CD4-positive, alpha-beta T cell treated with Interleukin-12 subunit alpha and Interleukin-12 subunit beta, for 1 hour (primary cell): ENCODE measurements at places on chromosomes 1 and 21.

GRCh38 chr1:2159124-2159523 lies 35.4 kb downstream of the FAAP20 start:
- no peak for DNase-seq

DNA sequence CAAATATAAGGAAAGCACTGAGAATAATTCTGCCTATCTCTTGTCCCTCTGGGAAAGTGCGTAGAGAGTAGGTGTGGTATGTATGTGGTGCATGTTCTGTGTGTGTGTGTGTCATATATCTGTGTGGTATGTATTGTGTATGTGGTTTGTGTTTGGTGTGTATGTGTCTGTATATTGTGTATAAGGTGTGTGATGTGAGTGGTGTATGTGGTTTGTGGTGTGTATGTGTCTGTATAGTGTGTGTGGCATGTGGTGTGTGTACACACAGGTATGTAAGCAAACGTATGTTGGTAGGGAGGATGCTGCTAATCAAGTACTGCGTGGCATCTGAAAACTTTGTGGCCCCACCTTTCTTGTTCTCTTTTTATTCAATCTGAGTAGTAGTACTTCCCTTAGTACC lies 68.3 kb upstream of the LAX1 start:
- DNase-seq = no peak

- no peak for DNase-seq
Measured at GRCh38 chr1:101301446-101302057, 64.7 kb downstream of the S1PR1 start.

- no peak for DNase-seq
Measured at GRCh38 chr21:26447932-26448475, 125.1 kb downstream of the CYYR1 start.

- DNase-seq = no peak
Measured at GRCh38 chr1:69269491-69269890, 298.2 kb upstream of the LRRC7 start.

- DNase-seq = no peak
Measured at GRCh38 chr1:46488343-46489168, 1.1 kb upstream of the DMBX1 start.

- DNase-seq = no peak
Measured at GRCh38 chr1:58883037-58883887, 99.4 kb upstream of the JUN start.

DNA sequence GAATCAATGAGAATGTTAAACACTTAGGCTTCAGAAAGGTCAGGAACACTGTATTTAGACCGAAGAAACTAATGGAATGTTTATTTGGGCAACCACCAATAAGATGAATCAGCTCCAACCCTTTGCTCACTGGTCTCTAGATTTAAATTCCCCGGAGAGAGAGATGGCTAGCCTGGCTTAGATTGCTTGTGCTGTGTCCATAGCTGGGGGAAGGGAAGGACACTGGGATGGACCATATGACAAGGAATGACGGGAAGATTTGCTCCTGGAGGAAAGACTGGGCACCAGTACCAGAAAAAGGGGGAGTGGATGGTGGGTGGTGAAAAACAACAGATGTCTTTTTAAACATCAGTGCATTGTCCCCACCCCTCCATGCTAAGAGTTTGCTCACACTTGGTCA lies 426.6 kb downstream of the DUSP10 start:
- no peak for DNase-seq

GRCh38 chr1:46451948-46452930 lies 37.4 kb upstream of the DMBX1 start:
- DNase-seq = no peak

GRCh38 chr1:61300899-61301298 lies 218.5 kb downstream of the NFIA start:
- no peak for DNase-seq

- DNase-seq = no peak
Measured at GRCh38 chr1:95554408-95554807, 320.4 kb downstream of the RWDD3 start.

- no peak for DNase-seq
Measured at GRCh38 chr1:58409336-58409735, 137.2 kb downstream of the OMA1 start.

GRCh38 chr1:79353224-79353623 lies 346.7 kb upstream of the ADGRL4 start:
- no peak for DNase-seq

- no peak for DNase-seq
Measured at GRCh38 chr1:63713627-63714481, 60.0 kb upstream of the ROR1 start.

- peak; percentile 53 for DNase-seq
Measured at GRCh38 chr21:43921571-43921978, 56.6 kb downstream of the AGPAT3 start.

- no peak for DNase-seq
Measured at GRCh38 chr1:235920596-235921375, 54.1 kb upstream of the LYST start.

DNA sequence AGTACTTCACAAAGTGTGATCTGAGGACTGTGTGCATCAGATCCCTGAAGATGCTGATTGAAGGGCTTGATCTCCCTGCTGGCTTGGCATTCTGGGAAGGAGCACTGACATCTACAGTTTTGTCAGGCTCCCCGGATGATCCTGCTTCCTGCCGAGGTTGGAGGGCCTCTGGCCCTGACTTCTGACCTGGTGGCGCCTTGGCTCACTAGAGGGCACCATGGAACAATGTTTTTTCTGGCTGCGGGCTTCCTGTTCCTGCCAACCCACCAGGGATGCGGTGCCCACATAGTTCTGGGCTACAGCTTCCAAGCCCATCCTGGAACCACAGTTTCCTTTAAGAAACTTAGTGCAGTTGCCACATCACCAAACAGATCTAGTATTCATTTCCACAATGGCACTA lies 38.8 kb upstream of the RASAL2 start:
- DNase-seq = no peak

DNA sequence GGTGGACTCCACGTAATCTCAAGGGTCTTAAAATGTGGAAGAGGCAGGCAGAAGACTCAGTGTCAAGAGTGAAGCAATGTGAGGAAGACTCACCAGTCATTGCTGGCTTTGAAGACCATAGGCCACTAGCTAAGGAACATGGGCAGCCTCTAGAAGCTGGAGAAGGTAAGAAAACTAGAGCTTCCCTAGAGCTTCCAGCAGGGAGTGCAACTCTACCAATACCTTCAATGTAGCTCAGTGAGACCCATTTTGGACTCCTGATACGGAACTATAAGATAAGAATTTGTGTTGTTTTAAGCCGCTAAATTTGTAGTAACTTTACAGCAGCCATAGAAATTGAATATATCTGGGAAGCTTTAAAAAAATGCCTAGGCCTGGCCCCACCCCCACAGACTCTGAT lies 18.9 kb downstream of the METTL13 start:
- DNase-seq = no peak

DNA sequence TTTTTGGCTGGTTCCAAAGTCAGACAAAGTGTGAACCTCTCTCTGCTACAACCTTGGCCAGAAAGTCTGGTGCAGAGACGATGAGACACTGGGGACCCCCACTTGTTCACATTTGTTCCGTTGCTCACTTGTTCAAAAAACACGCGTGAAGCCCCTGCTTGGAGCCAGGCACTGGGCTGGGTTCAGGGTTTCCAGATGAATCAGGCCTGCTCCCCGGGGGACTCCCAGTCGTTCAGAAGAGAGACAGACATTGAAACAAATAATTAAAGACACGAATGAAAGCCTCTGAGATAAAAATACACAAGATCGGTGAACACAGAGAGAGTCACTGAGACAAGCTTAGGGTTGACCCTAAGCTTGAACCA lies 101.5 kb upstream of the RUNX3 start:
- DNase-seq = peak; percentile 39

DNA sequence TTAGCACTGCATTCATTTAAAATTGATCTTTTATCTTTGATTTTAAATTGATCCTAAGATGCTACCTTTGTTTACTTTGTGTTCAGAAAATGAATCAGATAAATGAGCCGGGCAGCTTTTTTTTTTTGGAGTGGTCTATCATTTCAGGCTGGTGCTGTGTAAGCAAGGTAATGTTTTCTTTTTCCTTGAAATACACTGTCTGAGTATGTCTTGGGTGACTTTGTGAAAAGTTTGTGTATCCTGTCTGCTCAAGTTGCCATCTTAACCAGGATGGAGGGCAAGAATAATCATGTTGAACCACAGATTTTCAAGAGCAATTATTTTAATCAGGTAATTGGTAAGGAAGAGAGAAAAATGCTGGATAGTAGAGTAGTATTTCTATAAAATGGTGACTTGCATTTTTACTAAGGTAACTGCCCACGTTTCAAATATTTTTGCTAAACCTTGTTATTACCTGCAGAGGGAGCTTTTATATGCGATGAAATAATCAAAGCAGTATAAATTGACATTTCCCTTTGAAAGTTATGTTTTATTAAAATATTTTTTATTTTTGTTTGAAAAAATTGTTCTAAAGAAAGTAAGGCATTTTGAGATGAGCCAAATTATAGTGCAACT lies 11.1 kb downstream of the ADGRL2 start:
- DNase-seq = no peak

GRCh38 chr1:2199042-2199810 lies 4.7 kb upstream of the FAAP20 start:
- DNase-seq = peak; percentile 91

GRCh38 chr1:86993269-86993985 lies 79.0 kb downstream of the HS2ST1 start:
- DNase-seq = no peak

DNA sequence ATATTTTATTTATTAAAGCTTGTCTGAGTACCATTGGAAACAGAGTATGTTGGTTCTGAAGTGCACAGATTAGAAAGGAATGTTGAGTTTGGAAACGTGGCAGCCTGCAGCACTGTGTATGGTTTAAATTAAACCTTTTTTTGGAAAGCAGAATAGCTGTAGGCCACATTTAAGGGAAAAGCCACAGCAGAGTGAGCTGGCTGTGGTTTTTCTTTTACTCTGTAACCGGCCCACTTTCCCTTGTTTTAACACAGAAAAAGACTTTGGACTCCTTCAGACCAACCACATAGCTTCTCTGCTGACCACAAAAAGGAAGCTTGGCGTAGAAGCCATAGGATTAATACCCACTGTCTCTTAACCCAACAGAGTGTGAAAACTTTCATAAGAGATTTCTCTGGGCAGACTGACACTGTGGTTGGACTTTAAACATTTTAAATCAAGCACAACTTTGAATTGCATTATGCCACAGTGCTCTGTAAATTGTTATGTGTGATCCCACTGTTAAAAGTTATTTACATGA lies 75.2 kb downstream of the NFIA start:
- DNase-seq = no peak
